ENCODE measurements at places on chromosomes 7 and 10. TPM values are rescaled to one million over a fixed set of nuclear protein-coding genes. Genes with fewer than 3 reads are reported as not detected.

Gene NKX2-3
- total RNA-seq: not detected

Gene SPDYE2
- 0.43 TPM for total RNA-seq

Gene ITGA8
- total RNA-seq: 10.9 TPM

- H3K4me1 ChIP-seq: no peaks in the 10 kb centered on the region
- no peaks in the 10 kb centered on the region for H3K27me3 ChIP-seq
- H3K4me3 ChIP-seq: no peak overlapping the region
- no peak for DNase-seq
Measured at GRCh38 chr7:132685277-132685676, 109.0 kb upstream of the PLXNA4 start.

DNA sequence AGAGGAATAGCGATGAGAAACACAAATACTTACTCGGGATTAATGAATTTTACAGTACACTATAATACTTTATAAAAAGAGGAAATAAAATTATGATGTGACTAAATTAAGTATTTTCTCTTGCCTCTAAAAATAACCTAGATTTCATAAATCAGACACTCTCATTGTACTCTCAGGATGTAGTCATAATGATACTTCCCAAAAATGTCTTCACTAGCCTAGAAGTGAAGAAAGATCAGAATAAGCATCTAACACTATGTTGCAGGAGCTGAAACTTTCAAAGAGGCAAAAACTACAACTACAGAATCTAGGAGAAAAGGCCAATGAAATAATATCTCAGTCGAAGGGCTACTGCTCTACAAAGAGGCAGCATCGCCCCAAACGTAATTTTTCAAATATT, 49.4 kb downstream of the DNAJC1 start:
- H3K27me3 ChIP-seq: no peaks in the 10 kb centered on the region
- H3K36me3 ChIP-seq: no peaks in the 10 kb centered on the region
- H3K27ac ChIP-seq: no peak overlapping the region
- DNase-seq: no peak
- no peak overlapping the region for H3K4me3 ChIP-seq

All from ovary (tissue), 10 donors.